ENCODE measurements at places on chromosomes 11 and 22.

GRCh38 chr22:46148816-46149511 is 1.4 kb upstream of the PPARA start:
- DNase-seq, result no peak

GRCh38 chr11:126645186-126645585 is 289.7 kb downstream of the ST3GAL4 start:
- no peak for DNase-seq

- no peak for DNase-seq
Measured at GRCh38 chr22:44728761-44729324, 23.5 kb upstream of the ARHGAP8 start.

DNA sequence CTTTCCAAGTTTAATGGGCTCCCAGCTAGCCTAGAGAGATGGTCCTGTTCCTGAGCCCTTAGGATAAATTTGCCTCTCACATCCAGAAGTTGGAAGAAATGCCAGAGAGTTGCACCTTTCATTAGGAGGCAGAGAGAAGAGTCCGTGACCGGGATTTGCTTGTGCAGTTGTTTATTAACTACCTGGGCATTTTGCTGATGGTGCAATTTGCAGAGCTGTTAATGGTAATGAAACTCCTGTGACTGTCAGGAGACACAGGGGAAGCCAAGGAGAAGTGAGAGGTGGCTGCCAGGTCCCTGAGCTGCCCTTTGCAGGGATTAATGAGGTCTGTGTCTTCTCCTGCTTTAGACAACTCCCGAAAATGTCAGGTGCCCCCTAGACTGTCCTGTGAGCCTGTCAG is 69.1 kb upstream of the B3GAT1 start:
- DNase-seq, result no peak

- no peak for DNase-seq
Measured at GRCh38 chr11:48538991-48539390, 50.4 kb downstream of the OR4A47 start.

GRCh38 chr11:2980168-2980840 is 11.8 kb downstream of the NAP1L4 start:
- no peak for DNase-seq

- no peak for DNase-seq
Measured at GRCh38 chr11:102119997-102120396, 9.8 kb downstream of the YAP1 start.

- DNase-seq, result no peak
Measured at GRCh38 chr11:111359223-111360149, 19.6 kb downstream of the POU2AF1 start.

DNA sequence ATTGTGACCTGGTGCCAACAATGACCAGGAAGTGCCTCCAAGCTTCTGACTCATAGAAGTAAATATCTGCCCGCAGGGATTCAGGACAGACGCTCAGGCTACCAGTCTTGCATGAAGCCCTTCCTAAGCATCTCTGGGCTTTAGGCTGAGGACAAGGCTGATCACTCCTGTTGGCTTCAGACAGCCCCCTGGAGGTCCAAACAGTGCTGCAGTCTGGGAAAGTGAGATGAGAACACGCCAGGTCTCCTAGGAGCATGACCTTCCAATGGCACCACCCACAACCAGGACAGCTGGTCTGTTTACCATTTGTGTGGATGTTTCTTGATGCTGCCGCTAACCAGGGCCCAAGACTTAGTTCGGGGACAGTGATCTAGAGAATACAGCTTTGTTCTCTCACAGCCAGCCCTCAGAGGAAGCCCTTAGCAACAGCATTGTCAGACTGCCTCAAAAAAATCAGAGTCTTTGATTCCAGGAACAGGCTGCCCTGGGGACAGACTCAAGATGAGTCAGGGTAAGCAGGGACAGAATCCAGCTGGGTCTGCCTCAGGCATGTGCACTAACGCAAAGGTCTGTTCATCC is 111.2 kb downstream of the ZNF280B start:
- no peak for DNase-seq
